T1000 (cell line): ENCODE measurements at places on chromosomes 11 and 22.

GRCh38 chr22:31556627-31557203 is 60.4 kb downstream of the SFI1 start:
- DNase-seq, result no peak

- DNase-seq, result no peak
Observed at GRCh38 chr22:30685178-30685577, 9.5 kb upstream of the OSBP2 start.

GRCh38 chr11:59216641-59217564 is 4.2 kb upstream of the MPEG1 start:
- DNase-seq, result no peak

DNA sequence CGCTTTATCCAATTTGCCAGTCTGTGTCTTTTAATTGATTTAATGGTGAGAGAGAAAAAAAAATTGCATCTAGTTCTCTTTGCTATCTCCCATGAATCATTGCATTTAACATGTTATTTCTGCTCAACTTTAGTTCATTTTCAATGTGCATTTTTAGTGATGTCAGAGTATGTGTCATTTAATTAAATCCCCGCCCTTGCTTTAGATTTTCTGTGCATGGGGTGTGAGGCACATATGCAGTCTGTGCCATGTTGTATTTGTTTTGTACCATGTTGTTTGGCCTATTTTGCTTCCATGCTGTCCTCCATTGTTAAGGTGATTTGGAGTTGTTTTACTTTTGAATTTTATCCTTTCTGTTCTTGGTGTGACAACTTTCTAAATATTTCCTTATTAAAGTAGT is 8.3 kb upstream of the NCR3LG1 start:
- no peak for DNase-seq

DNA sequence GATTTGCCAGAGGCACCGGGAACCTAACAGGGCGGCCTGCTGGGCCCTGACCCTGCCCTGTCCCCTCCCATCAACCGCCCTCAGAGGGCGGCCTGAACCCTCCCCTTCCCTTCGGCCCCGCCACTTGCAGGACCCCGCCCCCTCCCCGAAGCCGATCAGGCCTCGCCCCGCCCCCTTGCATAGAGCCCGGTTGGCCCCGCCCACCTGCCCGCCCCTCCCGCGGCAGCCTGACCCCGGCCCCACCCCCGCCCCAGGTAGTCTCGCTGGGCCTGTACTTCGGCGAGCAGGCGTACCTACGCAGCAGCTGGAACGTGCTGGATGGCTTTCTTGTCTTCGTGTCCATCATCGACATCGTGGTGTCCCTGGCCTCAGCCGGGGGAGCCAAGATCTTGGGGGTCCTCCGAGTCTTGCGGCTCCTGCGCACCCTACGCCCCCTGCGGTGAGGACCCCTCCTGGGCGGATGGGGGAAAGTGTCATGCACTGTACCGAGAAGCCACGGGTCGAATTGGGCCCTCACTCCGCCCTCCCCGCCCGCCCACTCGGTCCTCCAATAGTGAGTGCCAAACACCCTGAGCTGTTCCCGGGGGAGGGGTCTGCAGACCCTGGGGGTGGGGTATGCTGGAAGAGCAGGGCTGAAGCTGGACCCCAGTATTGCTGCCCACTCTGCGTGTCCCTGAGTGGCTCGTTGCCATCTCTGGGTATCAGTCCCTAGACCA is 94.1 kb downstream of the CACNA1I start:
- DNase-seq, result no peak

- DNase-seq, result no peak
Observed at GRCh38 chr22:43085658-43086606, 3.3 kb downstream of the TTLL1 start.

DNA sequence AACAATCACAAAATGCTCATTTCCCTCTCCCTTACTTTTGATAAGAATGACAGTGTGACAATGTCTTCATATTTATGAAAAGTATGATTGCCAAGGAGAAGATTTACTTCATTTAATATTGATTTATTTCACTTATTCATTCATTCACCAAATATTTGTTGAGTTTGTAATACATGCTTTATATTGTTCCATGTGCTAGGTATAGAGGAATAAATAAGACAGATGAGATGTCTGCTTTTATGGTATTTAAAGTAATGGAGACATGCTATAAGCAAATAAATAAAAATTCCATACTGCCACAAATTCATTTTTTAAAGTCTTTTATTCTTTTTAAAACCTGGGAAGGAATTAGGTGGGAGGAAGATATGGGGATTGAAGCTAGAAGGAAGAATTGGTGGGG is 289.4 kb downstream of the GUCY1A2 start:
- DNase-seq, result no peak

DNA sequence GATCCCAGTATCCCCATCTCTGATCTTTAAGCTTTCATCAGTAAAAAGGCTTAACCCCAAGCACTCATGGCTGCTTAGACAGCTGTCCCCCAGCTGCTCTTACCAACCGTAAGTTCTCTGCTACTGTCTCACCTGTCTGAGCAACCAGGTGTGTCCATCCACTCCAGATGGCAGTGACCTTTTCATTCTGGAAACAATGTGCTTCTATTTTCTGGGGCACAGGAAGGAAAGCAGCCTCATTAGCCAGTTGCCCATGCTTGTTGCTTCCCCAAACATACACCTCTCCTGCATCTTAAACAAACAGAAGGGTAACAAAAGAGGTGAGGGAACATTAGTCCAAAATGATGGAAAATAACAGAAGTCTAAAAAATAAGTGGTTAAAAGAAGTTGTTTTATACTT is 24.4 kb downstream of the SERGEF start:
- DNase-seq, result no peak

- DNase-seq, result no peak
Observed at GRCh38 chr11:7793233-7793632, 3.5 kb downstream of the OR5P2 start.

- DNase-seq, result no peak
Observed at GRCh38 chr11:134915212-134915611, 503.2 kb upstream of the B3GAT1 start.

- no peak for DNase-seq
Observed at GRCh38 chr11:103730131-103730940, 306.1 kb upstream of the DDI1 start.

- DNase-seq, result no peak
Observed at GRCh38 chr11:120067438-120068113, 70.3 kb downstream of the TRIM29 start.

- no peak for DNase-seq
Observed at GRCh38 chr11:89293965-89294679, 116.4 kb downstream of the TYR start.

DNA sequence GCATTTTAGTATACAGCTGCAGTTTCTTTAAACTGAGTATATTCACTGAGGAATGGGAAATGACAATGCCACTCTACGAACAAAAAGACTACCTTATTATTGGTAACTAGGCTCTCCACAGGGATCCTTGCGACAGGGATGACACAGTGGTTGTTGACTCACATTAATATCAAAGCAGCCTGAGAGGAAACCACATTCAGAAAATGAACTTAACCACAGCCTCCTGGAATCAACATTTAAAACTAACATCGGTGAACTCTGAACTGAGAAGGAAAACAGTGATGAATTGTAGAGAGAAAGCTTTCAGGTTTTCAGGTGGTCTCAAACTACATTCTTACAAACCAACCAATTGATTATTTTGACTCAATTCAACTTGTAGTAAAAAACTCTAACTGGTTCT is 90.3 kb upstream of the MTMR2 start:
- DNase-seq, result no peak

- DNase-seq, result no peak
Observed at GRCh38 chr11:108786281-108786990, 121.6 kb downstream of the DDX10 start.

DNA sequence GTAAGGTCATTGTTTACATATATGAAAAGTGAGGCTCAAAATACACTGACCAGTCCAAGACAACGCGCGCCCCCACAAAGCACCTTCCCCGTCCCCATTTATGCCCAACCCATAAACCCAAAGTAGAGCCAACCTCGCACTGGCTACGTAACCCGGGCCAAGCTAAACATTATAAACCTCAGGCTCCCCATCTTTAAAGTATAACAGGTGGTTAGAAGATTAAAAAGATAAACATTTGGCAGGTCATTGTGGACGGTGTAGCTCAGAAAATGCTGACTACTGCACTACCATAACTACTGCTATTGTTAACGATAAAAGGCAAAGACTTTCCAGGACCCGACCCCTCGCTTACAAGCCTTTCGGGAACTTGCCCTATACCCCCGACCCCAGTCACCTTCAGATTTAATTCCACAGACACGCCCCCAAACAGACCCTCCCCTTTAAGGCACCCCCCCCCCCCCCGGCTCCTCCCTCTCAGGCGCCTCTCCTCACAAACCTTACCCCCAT is 470 bp downstream of the NUMA1 start:
- DNase-seq, result no peak

GRCh38 chr11:36141196-36141953 is 147.8 kb downstream of the COMMD9 start:
- DNase-seq, result no peak

DNA sequence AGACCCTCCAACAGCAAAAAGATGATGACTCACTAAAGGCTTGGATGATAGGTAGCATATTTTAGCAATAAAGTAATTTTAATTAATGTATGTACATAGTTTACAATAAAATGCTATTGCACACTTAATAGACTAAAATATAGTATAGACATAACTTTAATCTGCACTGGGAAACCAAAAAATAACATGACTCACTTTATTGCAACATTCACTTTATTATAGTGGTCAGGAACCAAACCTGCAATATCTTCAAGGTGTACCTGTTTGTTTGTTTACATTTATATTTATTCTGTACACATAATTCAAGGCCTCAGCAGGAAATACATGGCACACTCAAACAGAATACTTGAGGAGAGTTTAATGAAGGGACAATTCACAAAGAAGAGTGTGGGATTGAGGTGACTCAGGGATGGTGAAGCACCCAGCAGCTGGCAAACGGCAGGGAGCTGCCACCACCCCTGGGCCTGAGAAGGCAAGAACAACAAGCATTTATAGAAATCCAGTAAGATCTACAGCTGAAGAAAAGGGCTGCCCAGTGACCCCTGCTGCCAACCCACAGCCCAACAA is 51.5 kb upstream of the POU2AF2 start:
- no peak for DNase-seq

GRCh38 chr11:7303146-7303545 is 51.4 kb downstream of the SYT9 start:
- DNase-seq, result no peak

GRCh38 chr11:18615628-18616392 is 16.2 kb downstream of the MISFA start:
- DNase-seq, result no peak

DNA sequence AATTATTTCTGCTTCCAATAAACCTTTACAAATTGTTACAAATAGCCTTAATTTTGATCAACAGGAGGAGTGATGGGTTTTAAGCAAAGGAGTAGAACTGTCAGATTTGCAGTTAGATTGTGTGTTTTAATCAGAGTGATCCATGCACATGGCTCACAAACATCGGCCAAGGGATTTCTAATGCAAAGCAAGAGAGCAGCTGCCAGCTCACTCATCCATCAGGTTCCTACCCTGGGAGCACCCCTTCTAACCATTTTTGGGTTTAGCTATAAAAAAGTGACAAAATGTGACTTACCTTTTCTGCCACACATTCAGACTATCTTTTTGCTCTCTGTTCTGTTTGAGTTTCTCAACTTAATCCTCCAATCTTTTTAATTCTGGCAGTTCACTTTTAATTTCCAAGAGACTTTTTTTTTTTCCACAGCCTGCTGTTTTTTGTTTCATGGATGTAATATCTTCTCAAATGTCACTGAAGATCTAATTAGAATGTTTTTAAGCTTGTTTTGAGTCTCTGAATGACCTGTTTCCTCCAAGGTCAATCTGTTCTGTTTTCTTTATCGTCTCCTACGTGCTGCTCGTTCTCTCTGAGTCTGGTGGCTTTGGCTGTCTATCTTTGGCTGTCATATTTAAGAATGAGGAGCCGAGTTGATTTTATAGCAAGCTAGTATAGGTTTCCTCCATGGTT is 6.0 kb downstream of the IZUMO1R start:
- DNase-seq, result no peak

DNA sequence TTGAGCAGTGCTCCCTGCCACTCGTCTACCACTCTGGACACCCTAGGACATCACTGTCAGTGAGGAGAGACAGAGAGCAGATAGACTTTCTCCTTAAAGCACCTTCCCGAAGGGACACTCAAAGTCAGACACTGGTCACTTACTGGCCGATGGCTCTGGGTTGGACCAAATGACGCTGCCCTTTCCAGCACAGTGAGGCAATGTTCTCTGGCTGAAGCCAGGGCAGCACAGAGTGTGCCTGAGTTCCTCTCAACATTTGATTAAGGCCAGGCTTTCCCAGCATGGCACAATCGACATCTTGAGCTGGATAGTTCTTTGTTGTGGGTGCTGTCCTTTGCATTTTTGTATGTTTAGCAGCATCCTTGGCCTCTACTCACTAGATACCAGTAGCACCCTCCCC is 206.2 kb downstream of the CSNK2A3 start:
- no peak for DNase-seq

GRCh38 chr11:71086687-71087258 is 165.6 kb downstream of the SHANK2 start:
- DNase-seq, result no peak
